ENCODE measurements at places on chromosomes 13 and 19.

DNA sequence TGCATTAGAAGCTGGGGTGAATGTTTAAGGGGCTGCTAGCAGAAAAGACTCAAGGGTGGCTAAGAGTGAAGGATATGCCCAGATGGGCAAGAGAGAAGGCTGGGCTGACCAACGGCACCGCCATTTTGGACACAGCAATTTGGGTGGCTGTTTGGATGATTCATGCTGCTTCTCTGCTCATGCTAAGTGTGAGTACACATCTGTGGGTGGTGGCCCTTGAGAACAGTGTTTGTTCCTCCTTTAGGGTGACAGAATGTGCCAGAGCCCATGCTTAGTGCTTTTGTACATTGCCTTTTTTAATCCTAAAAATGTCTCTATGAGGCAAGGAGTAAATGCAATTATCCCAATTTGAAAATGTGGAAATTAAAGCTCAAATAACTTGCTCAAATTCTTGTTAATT lies 9.8 kb downstream of the CBY2 start:
- no peak for DNase-seq

- no peak for DNase-seq
Measured at GRCh38 chr19:6414793-6415590, 9.6 kb downstream of the KHSRP start.

DNA sequence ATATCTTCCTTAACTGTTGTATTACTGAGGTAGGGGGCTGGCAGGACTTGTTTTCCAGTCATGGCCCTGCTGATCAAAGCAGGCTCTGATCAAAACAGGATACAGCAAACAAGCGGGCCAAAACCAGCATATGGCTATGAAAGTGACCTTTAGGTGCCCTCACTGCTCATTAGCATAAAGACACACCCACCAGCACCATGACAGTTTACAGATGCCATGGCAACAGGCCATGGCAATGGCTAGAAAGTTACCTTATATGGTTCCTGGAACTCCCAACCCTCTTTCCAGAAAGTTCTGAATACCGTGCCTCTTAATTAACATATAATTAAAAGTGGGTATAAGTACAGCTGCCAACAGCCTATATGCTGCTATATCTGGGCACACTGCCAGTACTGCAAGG lies 551.4 kb upstream of the SGCG start:
- DNase-seq = no peak

GRCh38 chr19:10228920-10229319 lies 2.2 kb downstream of the S1PR2 start:
- no peak for DNase-seq

DNA sequence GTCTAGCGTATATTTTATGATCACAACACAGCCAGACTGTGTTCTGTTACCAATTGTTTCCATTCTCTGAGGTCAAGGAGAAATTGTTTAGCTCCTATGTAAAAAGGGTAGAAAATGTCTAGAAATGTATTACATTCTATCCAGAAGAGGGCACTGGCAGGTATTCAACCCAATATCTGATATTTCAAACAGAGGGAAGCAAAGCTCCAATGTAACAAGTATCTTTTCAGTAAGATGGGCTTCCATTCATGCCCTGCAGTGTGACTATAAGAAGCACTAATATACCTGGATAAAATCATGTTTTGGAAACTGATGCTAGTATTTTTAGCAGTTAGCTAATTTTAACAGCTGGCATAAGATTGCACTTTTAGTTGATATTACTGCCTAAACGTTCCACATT lies 312.7 kb downstream of the FGF14 start:
- no peak for DNase-seq

- no peak for DNase-seq
Measured at GRCh38 chr13:80726868-80727267, 385.9 kb upstream of the SPRY2 start.

All from activated naive CD8-positive, alpha-beta T cell treated with anti-CD3 and anti-CD28 coated beads for 36 hours (primary cell).